Spinal cord (tissue), 10 donors: ENCODE measurements at places on chromosomes 2 and 18. TPM values are rescaled to one million over a fixed set of nuclear protein-coding genes. Genes with fewer than 3 reads are reported as not detected.

The EN1 gene
- polyA plus RNA-seq: 0.83 TPM

The CD28 gene
- 1.0 TPM for polyA plus RNA-seq

The G6PC2 gene
- polyA plus RNA-seq: 0.09 TPM

GRCh38 chr2:120885321-120885720 is 149.7 kb downstream of the GLI2 start:
- no peak for DNase-seq

DNA sequence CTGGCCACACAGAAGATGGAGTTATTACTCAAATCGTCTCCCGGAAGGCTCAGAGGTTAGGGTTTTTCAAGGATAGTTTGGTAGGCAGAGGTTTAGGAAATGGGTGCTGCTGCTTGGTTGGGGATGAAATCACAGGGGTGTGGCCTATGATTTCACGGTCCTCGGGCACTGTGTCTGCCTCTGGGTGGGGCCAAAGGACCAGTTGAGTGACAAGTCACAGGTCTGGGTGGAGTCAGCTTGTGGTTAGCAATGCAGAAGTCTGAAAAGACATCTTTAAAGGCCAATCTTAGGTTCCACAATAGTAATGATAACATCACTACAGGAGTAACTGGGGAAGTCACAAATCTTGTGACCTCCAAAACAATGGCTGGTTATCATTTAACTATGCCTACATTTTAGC is 387.8 kb downstream of the ZNF521 start:
- DNase-seq: no peak

DNA sequence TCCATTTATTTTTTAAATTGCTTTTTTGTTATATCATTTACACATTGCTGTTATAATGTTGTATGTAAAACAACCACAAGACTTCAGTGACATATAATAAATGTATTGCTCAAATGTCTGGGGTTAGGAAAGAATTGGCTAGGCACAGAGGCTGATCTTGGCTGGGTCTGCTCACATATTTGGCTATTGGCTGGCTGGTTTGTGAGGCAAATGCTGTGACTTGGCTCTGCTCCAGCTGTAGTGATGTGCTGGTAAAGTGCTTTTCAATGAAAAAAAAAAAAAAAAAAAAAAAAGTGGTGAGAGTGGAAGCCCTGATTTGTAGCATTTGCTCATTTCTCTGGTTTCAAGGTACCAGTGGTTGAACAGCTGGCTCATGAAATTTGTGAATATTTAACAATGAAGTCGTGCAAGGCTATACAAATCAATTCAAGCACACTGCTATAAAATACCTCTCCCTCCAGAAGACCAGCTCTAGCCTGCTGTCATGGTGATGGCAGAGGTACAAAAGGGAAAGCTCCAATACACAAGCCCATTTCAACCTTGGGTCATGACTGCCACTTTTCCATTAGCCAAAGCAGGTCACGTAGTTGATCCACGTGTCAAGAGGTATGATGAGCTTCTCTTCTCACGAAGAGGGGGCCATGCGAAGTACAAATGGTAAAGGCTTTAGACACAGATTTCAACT is 43.7 kb upstream of the RIT2 start:
- peak; percentile 35 for DNase-seq

DNA sequence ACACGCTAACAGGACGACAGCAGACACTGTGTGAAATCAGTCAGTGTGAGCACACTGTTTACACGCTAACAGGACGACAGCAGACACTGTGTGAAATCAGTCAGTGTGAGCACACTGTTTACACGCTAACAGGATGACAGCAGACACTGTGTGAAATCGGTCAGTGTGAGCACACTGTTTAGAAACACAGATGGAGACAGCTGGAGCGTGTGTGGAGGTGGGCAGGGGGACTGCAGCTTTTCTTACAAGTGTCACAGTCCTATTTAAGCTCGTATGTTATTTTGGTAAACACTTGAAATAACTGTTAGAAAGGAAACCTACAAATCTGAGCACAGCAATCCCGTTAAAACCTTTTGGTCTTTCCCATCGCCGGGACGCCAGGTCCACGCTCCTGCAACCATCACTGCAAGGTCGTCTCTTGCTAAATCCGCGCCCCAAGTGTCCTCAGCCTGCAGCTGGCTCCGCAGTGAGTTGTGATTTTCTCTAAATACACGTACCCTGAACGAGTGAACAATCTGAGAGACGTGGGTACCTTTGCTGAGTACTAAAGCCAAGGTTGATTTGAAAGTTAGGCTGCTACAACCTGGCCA is 58.9 kb upstream of the CTDP1 start:
- no peak for DNase-seq
